ENCODE measurements at places on chromosomes 6 and 20.

DNA sequence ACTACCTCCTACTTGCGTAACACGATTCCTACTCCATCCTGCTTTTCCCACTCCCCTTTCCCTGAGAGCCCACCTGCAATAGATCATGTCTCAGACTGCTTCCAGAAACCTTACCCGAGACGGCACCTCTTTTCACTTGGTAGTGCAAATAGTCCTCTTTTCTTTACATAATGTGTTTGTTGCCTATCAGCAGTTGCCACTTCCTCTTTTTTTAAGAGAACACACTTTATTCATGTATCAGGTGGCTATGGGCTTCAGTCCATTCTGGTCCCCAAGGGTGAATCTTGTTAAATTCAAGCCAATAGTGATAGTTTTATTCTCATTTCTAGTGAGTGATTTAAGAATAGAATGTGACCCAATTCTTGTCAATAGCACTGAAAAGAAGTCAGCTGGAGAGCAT is 57.7 kb upstream of the FERMT1 start:
- no peaks in the 10 kb centered on the region for H3K36me3 ChIP-seq
- no peak for DNase-seq
- H3K27me3 ChIP-seq, result no peaks in the 10 kb centered on the region
- no peak overlapping the region for H3K27ac ChIP-seq

GRCh38 chr6:158399040-158399700 is 86.9 kb downstream of the TULP4 start:
- peaks cover 27% of the 10 kb centered on the region for H3K36me3 ChIP-seq
- H3K27me3 ChIP-seq, result no peaks in the 10 kb centered on the region
- DNase-seq, result no peak
- no peak overlapping the region for H3K4me3 ChIP-seq

DNA sequence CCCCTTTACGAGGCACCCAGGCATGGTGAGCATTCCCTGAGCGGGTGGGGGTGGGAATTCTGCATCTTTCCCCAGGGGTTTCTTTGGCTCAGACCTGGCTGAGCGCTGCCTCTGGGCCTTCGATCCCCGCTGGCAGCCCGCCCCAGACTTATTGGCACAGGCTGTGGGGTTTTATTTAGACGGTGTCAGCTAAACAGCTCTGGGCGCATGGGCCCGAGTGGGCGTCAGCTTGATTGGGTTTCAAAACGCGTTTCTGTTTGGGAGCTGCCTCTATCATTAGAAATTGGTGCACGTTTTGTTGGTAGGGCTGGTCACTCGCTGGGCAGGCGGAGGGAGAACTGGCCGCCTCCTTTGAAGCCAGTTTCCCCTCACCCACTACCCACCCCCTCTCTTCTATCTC is 21.0 kb downstream of the PMEPA1 start:
- no peak overlapping the region for H3K27ac ChIP-seq
- H3K4me3 ChIP-seq, result no peak overlapping the region
- no peak for DNase-seq
- no peaks in the 10 kb centered on the region for H3K36me3 ChIP-seq
- peaks cover 73% of the 10 kb centered on the region for H3K4me1 ChIP-seq
- H3K27me3 ChIP-seq, result peaks cover 7% of the 10 kb centered on the region

DNA sequence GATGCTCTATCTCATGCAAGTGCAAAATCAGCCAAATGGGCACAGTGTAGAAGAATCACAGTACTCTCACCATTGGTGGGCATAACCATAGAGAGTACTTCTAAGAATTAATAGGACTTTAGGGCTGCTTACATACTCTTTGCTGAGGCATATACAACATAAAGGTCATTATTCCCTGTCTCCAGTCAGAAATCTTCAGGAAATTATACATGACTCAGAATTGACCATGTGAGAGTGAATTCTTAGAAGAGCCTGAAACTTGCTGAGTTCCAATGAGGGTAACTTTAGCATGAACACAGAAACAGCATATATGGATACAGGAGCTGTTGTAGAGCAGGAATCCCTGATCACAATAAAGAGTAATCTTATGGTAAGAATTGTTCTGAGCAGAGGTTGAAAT is 498.7 kb downstream of the TENT5A start:
- H3K36me3 ChIP-seq, result no peaks in the 10 kb centered on the region
- DNase-seq, result no peak
- no peaks in the 10 kb centered on the region for H3K4me1 ChIP-seq
- H3K4me3 ChIP-seq, result no peak overlapping the region

GRCh38 chr6:124282541-124282940 is 478.9 kb downstream of the NKAIN2 start:
- H3K4me1 ChIP-seq, result no peaks in the 10 kb centered on the region
- no peak for DNase-seq
- no peak overlapping the region for H3K27ac ChIP-seq
- no peaks in the 10 kb centered on the region for H3K27me3 ChIP-seq

- H3K27me3 ChIP-seq, result peaks cover 3% of the 10 kb centered on the region
- H3K27ac ChIP-seq, result peak overlapping the region; percentile 74
- H3K36me3 ChIP-seq, result no peaks in the 10 kb centered on the region
- no peak overlapping the region for H3K4me3 ChIP-seq
These were observed 15.9 kb upstream of the SPDEF start for GRCh38 chr6:34572021-34572420.

GRCh38 chr20:10540636-10541493 is 105.8 kb downstream of the SLX4IP start:
- no peaks in the 10 kb centered on the region for H3K36me3 ChIP-seq
- no peak overlapping the region for H3K27ac ChIP-seq
- peaks cover 21% of the 10 kb centered on the region for H3K4me1 ChIP-seq
- H3K27me3 ChIP-seq, result peaks cover 6% of the 10 kb centered on the region

Measured in nephron progenitor cell (in vitro differentiated cells).